ENCODE measurements at places on chromosomes 12 and 14. TPM values are rescaled to one million over a fixed set of nuclear protein-coding genes. Genes with fewer than 3 reads are reported as not detected.

The SMOC1 gene
- total RNA-seq = not detected

DNA sequence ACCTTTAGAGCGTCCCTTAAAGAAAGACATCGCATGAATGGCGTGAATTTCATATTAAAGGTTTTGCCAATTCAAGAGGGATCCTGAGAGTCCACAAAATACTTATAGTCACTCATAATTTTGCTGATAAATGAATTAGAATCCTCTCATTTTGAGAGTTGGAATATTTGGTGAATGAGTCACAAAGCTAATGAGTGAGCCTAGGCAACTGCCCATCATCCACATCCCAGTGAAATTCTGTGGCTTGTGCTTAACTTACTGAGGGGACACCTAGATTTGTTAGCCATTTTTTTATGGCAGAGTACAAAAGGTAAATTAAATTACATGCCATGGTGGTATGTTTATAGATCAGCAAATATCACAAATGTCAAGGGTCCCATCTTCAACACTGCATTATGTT lies 12.7 kb upstream of the NOXRED1 start:
- DNase-seq = no peak

GRCh38 chr12:68620519-68621471 lies 10.1 kb downstream of the RAP1B start:
- DNase-seq = no peak

DNA sequence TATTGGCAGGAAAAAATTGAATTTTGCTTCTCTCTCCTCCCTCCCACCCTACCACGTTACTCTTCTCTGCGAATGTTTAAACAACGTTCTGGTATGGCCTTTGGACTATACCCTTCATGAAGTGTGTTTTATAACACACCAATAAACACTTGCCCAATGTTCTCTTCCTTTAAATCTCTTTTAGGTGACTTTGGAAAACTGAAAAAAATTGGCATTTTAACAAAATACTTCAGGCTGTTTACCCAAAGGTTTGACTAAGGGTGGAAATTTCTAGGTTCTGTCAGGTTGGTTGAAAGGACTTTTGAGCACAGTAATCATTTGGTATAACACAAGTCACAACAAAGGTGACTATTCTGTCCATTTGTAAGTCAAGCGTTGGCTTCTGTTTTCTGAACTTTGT lies 446.8 kb downstream of the AEBP2 start:
- no peak for DNase-seq

- no peak for DNase-seq
These were observed 7.9 kb downstream of the ATF7 start for GRCh38 chr12:53618275-53618674.

The CLEC1B gene
- total RNA-seq = not detected

DNA sequence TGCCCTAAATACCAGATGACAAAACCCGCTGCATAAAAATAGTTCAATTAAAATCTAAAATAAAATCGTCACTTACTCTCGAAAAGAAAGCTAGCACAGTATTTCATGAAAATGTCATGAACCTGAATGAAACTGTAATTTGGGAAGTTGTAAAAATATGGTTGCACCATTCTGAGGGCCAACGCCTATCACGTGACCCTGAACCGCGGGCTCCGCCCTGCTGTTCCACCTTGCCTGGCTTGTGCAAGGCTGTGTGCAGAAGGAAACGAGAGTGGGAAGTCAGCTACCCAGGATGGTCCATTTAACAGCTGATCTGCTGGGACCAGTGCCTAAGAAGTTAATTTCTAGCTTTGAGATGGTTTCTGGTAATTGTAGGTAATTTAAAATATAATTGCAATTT lies 91.7 kb upstream of the BMP4 start:
- no peak for DNase-seq

DNA sequence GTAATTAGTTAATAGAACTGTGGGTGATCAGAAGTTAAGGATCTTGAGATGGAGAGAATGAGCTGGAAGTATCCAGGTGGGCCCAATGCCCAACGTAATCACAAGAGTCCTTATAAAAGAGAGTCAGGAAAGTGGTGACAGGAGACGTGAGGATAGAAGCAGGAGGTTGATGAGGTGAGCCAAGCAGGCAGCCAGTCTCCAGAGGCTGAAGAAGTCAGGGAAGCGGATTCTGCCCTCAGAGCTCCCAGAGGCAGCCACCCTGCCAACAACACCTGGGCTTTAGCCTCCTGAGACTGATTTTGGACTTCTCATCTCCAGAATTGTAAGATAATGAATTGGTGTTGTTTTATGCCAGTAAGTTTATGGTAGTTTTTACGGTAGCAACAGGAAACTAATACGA lies 10.1 kb upstream of the SAV1 start:
- no peak for DNase-seq
